DMS53 (cell line): ENCODE measurements at places on chromosomes 6 and 20.

GRCh38 chr20:59422872-59423544 lies 122.6 kb downstream of the EDN3 start:
- DNase-seq, result no peak

DNA sequence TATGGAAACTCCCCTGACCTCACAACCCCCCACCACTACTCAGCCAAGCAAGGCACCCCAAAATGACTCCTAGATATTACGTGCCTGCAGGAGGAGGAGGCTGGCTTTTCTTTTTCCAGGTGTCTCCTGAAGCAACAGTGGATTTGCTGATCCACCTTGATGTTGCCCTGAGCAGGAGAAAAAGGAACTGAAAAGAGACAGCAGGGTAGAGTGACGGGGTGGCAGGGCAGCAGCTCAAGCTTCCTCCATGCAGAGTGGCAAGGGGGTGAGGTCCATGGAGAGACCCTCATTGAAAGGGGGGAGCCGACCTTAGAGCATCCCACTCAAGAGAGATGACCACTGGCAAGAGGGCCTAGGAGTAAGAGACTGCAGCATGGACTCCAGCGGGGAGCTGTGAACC lies 112.0 kb upstream of the SIRPA start:
- no peak for DNase-seq

- DNase-seq, result no peak
These were observed 431.8 kb upstream of the SOX4 start for GRCh38 chr6:21161707-21162106.

- DNase-seq, result peak; percentile 39
These were observed 695.2 kb downstream of the QKI start for GRCh38 chr6:164109770-164110140.

DNA sequence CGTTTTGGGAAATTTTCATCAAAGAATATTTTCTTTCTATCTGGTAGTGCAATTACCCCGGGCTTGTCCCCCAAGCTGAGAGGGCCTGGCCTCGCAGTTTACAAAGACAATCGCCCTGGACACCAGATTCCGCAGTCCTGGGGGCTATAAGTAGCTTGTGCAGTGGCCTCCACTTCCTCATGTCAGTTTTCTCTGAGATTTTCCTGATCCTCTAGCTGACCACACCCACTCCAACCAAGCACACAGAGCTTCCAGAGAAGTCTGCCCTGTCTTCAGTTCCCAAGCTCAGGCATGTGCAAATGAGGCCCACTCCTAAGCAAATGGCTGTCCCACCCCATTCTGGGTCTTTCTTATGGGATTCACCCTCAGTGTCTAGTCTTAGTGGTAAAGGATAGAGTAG lies 245.3 kb downstream of the MAFB start:
- no peak for DNase-seq

GRCh38 chr6:53313784-53314400 lies 34.9 kb downstream of the ELOVL5 start:
- no peak for DNase-seq

GRCh38 chr6:47521961-47522360 lies 44.4 kb downstream of the CD2AP start:
- no peak for DNase-seq

- DNase-seq, result peak; percentile 61
These were observed 62.0 kb upstream of the EPB41L1 start for GRCh38 chr20:36092398-36093024.

DNA sequence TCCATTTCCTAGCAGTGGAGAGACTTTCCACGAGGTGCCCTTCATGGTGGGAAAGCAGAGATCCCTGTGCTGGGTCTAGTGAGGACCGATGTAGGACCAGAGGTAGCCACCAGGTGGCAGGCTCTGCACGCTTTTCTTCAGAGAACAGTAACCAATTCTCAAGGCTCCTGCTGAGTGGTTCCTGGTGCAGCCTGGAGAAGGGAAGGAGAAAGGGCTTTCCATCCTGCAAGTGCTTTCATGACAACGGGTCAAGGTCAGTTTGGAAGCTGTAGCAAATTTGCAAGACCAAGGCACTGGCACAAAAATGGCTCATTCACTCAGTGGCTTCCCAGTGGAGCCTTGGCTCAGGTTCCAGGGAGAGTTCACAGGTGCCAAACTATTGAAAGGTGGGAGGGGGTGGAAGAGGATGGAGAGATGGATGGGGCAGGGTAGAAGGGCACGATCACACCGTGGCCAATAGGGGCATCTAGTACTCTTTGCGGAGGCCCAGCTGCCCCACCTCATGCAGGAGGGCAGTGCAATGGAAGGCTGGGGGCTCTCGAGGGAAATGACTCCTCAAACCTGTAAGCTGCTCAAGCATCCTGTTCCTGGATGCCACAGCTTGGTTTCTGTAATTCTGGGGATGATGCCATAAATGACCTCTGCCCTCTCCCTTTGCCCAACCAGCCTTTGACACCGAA lies 25.5 kb upstream of the KCNK16 start:
- DNase-seq, result peak; percentile 77

- DNase-seq, result no peak
These were observed 15.6 kb downstream of the PKIG start for GRCh38 chr20:44597930-44598329.

DNA sequence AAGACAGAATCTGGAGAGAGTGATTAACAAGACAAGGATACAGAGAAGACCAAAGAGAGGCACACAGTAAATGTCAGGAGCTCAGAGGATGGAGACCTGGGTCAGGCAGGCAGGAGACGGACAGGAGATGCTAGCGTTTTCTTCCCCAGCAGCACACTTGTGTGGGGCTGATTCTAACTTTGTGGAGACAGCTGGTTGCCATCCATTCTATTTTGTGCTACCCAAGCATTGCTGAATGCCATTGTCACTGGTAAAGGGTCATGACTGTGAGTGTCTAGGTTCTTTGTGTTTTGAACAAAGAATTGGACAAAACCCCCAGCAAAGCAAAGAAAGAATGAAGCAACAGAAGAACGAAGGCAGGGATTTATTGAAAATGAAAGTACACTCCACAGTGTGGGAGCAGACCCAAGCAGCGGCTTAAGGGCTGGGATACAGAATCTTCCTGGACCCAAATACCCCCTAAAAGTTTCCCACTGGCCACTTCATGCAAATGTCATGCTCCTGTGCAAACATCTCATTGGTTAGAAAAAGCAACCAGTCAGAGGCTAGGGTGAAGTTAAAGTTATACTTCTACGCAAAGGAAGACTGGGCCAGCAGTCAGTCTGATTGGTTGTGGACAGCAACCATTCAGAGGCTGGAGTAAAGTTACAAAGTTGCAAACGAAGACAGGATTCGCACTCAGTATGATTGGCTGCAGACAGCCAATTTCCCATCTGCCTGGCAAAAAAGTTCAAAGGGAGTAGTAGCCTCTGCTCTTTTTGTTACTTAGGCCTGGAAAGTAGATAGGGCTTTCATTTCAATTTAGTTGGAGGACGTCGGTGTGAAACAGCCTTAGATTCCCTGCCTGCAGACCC lies 17.5 kb downstream of the PTK7 start:
- DNase-seq, result no peak

DNA sequence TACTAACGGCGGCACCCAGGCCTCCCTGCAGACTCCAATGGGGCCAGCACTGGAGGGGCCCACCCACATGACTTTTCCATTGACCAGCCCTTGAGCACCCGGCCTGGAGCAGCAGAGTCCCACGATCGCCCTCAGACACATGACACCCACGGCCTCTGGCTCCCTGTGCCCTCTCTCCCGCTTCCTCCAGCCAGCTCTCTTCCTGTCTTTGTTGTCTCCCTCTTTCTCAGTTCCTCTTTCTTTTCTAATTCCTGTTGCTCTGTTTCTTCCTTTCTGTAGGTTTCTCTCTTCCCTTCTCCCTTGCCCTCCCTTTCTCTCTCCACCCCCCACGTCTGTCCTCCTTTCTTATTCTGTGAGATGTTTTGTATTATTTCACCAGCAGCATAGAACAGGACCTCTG lies 26.1 kb upstream of the FANCE start:
- no peak for DNase-seq

GRCh38 chr20:47361057-47361915 lies 4.8 kb upstream of the ZMYND8 start:
- DNase-seq, result peak; percentile 26

GRCh38 chr6:128801621-128802020 lies 81.3 kb upstream of the LAMA2 start:
- no peak for DNase-seq

GRCh38 chr6:104601131-104601651 lies 258.5 kb downstream of the HACE1 start:
- DNase-seq, result no peak

GRCh38 chr6:151241853-151242252 lies 2.1 kb downstream of the AKAP12 start:
- DNase-seq, result no peak

DNA sequence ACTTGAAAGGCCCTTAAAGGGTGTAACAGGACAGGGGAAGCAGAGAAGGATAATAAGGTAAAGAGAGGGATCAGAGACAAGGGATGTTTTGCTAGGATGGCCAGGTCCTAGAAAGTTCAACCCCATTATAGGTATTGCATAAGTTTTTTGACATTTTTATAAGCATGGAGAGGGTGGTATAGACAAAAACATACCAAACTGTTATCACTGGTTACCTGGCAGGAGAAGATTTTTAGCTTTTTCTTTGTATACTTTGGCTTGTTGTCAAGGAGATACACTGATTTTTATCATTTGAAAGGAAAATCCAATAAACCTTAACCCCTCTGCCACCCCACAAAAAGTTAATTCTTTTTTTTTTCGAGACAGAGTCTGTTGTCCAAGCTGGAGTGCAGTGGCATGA lies 28.4 kb downstream of the ZMYND8 start:
- DNase-seq, result no peak

DNA sequence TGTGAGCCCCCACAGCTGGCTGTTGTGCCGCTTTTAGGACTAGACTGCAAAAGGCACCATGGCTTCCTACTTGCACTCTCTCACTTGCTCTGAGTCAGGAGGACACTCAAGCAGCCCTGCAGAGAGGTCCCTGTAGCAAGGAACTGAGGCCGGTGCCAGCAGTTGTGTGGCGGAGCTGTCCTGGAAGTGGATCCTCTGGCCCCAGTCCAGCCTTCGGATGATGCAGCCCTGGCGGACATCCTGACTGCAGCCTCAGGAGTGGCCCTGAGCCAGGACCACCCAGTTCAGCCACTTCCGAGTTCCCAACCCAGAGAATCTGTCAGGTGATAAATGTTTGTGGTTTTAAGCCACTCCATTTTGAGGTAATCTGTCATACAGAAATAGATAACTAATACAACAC lies 17.5 kb downstream of the CTCFL start:
- no peak for DNase-seq

DNA sequence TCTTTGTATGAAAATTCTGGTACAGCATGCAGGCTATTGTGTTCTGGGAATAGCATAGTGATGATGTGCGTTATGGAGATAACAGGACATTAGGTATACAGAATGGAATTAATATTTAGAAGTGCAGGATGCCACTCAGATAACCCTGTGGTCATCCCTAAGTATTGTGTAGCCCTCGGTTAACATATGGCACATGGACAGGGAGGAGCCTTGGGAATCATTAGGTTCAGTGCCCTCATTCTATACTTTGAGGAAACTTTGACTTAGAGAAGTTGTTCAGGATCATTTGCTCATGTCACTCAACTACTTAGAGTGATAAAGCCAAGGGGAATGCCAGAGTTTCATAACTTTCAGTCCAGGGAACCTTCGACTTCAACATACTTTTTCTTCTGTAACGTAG lies 185.9 kb downstream of the UST start:
- no peak for DNase-seq

DNA sequence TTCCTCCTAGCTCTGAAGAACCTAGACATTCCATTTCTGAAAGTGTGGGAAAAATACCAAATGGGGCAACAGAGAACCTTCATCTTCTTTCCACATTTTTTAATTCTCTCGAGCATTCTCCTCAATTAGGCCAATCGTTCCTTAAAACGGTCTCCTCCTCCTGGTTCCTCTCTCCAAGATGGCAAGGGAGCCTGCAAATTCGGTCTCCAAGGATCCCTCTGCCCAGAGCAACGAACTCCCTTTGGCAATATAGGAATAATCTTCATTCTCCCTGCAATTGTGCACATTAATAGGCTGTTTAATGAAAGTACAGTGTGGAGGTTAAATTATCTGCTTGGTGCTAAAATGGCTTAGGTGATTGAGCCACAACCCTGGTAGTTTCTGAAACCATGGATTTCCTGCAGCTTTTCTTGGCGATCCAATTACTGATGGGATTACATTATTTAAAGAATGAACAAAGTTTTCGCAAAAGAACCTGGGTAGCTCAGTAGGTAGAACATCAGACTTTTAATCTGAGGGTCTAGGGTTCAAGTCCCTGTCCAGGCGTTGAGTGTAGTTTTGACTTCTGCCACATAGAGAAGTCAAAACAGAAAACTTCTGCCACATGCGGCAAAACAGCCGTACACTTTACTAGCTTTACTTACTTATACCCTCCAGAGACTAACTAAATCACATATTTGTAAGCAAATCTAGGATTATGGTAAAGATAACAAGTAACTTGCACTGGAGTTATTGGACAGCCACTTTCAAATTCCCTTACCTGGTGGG lies 102.9 kb upstream of the ZNF184 start:
- DNase-seq, result no peak

- no peak for DNase-seq
These were observed 1.2 kb downstream of the HBS1L start for GRCh38 chr6:135053406-135053805.

DNA sequence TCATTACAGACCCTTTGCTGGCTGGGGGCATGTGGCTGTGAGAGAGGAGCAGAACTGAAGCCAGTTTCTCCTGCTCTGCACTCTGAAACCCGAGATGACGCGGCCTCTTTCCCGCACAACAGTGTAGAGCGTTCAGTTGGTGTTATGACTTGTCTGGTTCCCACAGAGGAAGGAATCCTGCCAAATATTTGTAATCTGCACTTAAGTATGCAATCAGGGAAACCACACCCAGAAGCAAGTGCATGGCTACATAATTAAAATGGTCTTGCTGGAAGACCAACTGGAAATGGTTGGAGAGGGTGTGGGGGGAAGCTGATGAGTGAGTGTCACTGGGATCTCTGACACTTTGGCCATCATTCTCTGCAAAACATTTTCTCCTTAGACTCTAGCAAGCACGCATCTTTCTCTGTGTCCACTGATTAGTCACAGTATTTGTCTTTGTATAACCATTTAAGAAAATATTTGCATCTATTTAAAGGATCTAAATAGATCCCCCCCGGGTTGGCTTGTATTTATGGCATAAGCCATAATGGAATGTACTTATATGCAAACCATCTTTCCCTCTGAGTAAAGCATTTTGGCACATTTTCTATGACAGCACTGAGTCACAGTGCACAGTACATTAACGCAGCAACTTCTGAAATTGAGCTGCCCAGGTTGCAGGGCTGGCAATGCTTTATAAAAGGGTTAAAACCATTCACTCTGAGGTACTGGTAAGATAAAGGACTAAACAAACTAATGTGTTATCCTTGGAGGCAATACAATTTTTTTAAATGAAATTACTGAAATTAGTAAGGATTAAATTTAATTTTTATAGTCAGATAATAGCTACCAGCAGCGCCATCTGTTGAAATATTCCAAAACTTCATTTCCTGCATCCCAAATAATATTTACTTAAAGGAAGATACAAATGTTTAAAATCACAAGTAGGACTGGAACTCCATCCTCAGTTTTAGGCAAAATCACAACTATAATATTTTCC lies 76.7 kb downstream of the FOXC1 start:
- no peak for DNase-seq

- no peak for DNase-seq
These were observed 94.3 kb upstream of the FAM8A1 start for GRCh38 chr6:17505767-17506280.

- DNase-seq, result peak; percentile 83
These were observed 146.2 kb upstream of the ECI2 start for GRCh38 chr6:4281341-4282293.
